ENCODE measurements at places on chromosomes 3 and 15.

DNA sequence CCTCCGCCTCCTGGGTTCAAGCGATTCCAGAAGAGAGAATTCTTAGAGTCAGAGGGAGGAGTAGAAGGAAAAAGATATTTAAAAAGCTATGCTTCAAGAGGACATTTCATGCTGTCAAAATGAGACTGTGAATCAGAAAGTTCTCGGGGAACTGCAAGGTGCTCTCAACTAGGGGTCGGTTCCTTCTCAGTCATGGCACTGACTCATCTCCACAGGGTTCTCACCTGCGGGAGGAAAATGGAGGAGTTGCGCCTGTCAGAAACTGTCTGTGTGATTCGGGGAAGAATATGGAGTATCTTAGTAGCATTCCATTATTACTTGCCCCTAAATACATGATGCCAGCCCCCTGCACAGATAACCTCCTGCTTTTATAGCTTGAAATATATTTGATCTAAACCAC lies 47.4 kb downstream of the APH1B start:
- DNase-seq, result no peak

DNA sequence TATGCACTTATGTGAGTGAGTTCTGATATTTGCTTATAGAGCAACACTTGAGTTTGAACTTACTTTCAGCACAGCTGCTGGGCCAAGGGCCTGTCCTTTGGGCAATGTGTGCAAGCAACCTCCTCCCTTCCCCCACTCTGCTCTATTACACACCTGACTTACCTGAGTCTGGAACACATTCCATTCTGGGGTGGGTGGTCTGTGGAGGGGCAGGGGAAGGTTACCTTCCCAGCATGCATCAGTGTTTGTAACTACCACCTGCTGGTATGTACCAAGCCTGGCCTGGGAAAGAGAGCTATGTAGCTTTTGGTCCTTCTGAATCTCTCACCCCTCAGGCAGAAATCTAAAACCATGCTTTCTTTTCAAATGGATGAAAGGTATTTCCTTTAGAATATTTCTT lies 103.0 kb downstream of the ISL2 start:
- DNase-seq, result no peak

- DNase-seq, result no peak
These were observed 73.1 kb downstream of the SATB1 start for GRCh38 chr3:18351823-18352744.

DNA sequence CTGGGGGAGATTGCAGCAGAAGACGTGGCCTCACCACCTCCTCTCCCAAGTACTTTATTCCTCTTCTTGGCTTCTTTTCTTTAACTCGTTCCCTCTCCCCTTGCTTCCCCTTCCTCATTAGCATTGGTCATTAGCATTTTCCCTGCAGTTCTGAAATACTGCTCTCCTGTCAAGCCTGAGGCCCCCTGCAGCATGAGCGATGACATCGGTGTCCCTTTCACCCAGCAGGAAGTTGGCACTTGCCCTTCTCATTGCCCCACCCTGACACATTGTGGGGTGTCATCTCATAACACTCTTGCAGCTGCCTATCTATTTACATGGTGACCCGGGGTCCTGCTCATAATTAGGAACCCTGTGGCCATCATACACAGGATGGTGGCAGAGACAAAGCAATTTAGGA lies 167.1 kb downstream of the ARRDC4 start:
- DNase-seq, result no peak

DNA sequence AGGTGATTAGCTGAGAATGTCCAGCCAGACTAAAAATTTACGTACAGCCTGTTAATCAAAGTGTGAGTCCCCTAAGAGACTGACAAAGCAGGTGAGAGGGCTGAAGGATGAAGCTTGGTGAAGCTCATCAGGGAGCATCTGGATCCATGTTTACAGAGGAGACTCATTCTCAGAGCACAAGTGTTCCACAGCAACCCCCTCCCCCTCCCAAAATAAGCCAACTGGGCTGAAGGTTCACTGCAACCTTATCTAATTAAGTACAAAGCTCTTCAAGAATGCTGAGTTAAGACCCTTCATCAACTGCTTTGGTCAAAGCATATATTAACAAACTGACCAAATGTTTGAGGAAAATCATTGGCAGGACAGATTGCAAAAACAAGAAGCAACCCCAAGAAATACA lies 262.6 kb upstream of the ZNF385D start:
- no peak for DNase-seq

DNA sequence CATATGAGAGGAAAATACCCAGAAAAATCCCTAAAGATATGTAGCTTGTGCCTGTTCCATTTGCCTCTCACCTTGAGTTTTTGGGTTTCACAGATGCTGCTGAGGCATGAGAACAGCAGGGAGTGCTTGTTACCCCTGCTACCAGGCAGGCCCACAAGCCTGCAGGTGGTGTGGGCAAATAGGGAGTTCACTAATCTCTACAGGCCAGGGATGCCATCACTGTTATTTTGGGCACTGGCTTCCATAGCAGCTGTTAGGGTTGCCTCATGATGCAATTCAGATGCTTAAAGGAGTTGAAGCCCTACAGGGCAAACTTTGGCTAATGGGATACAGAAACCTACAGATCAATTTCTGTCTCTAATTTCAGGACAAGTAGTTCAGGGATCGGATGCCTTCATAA lies 873.5 kb downstream of the OTOL1 start:
- DNase-seq, result no peak

GRCh38 chr15:39052323-39052705 lies 487.7 kb upstream of the RASGRP1 start:
- no peak for DNase-seq

GRCh38 chr3:129619726-129620162 lies 13.3 kb upstream of the PLXND1 start:
- DNase-seq, result no peak

GRCh38 chr15:28933710-28934445 lies 48.1 kb downstream of the APBA2 start:
- DNase-seq, result no peak

- no peak for DNase-seq
These were observed 195.8 kb downstream of the CDIN1 start for GRCh38 chr15:36775209-36775608.

DNA sequence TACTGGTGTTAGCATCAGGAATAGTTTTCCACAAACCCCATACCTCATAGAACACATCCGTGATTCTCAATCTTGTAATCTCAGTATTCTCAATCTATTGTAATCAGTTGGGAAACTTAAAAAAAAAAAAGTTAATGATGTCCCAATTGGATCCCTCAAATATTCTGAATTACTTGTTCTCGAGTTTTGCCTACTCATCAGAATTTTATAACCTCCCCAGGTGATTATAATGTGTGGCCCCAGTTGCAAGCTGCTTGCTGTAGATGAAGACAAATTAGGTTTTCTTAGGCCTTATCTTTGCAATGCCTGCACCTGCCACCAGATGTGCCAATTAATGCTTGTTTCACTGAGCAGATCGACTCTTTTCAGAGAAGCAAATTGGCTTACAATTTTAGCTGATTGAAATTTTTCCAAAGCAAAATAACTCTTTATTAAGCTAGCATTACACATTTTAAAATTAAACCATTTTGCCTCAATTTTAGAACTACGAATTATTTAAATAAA lies 19.0 kb upstream of the DIPK2A start:
- no peak for DNase-seq

GRCh38 chr3:48432411-48433371 lies 2.8 kb upstream of the PLXNB1 start:
- DNase-seq, result peak; percentile 33

- DNase-seq, result no peak
These were observed 142.7 kb downstream of the FNDC3B start for GRCh38 chr3:172181932-172182586.

GRCh38 chr3:81503026-81503425 lies 258.4 kb downstream of the GBE1 start:
- no peak for DNase-seq

DNA sequence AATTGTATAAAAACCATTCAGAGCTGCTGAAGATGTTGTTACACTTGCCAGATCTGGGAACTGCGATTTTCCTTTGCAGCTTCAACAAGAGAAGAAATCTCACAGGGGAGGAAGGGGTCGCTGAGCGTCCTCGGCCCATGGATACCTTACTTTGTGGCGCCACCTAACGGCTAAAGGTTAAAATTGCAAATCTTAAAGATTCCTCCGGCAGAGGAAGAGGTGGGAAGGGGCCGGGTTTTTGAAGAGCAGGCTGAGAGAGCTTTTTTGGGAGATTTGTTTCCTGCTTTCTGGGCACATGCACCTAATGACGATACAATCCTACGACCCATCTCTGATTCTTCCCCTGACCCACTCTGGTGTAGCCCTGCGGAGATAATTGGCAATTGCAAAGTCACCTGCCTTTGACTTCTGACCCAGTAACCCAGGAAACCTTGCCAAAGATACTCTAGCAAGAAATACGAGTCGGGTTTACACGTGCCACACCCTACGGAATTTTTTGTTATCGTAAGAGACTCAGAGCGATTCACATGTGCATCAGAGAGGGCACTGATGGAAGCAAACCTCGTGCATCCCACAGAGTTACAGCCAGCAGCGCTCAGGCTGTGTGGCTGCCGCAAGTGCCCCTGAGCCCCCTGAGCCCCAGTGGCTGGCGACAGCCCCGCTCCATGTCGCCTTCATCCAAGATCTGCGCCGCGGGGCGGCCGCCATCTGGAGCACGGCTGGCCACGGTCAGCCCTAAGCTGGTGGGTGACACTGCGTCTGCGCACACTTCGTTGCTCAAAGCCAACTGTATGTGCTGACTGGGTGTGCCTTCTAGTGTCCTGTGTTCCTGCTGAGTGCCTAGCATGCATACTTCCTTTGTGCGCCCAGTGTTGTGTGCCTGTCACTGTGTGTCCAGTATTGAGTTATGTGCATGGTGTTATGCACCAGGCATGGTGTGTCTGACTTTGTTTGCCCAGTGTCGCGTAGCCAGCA lies 55.2 kb upstream of the CHRNA7 start:
- DNase-seq, result peak; percentile 41

DNA sequence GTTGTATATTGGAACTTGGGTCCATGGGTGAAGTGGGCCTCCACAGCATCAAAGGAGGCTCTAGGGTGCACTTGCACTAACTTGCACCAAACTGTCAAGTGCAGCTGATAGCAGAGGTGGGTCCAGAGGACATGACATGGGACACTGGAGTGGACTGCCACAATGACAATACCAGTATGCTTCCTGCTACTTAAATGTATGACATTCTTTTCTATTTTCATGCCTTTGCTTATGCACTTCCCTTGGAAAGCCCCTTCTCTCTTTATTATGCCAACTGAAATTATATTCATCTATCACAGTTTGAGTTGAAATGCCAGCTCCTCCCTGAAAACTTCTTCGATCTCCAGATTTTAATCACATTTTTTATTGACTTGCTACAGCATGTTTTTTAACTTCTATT lies 101.8 kb downstream of the CFAP20DC start:
- no peak for DNase-seq

DNA sequence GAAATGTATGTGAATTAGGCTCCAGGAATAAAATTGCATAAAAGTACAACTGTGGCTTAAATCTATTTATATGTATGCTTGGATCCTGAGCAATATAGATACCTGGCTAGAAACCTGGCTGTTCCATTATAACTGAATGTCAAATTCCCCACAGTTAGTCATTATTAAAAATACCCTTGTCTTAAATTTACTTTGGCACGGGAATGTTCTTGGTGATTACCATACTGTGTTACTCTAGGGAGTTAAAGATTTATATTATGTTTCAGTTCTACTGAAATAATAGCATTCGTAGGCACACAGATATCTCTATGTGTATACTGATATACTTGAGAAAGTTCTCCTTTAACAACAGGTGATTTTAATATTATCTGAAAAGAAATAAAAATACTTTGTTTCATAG lies 394.1 kb downstream of the PTPRG start:
- DNase-seq, result no peak

GRCh38 chr3:97817965-97818364 lies 3.8 kb upstream of the CRYBG3 start:
- DNase-seq, result no peak

DNA sequence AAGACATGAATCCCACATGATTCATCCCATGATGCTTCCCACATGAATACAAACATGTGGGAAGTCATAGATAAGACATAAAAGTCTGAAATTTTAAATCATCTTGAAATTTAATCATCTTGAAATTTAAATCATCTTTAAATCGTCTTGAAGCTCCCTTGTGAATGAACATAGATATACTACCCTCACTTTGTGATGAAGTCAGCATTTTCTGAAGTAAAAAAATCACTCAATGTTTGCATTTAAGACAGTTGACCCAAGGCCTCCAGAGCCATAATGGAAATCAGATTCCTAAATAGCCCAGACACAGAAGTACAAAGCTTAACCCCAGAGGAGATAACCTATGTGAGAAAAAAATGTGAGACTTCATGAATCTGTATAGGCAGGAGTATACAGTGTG lies 279.4 kb downstream of the ZBBX start:
- no peak for DNase-seq

DNA sequence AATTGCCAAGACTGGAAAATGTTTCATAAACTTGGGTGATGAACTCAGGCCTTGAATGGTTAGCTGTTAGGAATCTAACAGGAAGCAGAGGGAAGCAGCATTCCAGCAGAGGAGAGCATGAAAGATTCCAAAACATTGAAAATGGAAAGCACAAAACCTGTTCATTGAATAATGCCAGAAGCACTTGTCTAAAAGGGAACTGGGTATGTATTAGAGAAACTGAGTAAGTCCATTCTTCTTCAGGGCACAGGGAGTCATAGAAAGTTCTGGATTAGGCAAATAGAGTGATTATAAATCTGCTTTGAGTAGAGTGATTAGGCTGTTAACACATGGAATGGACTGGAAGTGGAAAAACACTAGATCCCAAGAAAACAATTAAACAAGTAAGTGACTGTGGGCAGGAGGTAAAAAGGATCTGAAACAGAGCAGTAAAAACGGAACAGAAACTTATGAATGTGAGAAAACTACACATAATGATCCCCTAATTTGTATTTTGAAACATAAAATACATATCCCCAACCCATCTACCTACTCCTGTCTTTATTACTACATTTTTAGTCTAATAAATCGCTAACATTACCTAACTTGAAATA lies 343.4 kb downstream of the TBC1D5 start:
- no peak for DNase-seq

GRCh38 chr3:50268703-50269451 lies at the start of gene SEMA3B:
SEMA3B (plus strand) TSS chr3:50269147; CDS start chr3:50269241, 94 bp downstream.
- no peak for DNase-seq

GRCh38 chr15:68933001-68933400 lies 2.7 kb downstream of the SPESP1 start:
- DNase-seq, result no peak

- peak; percentile 73 for DNase-seq
These were observed 65.1 kb upstream of the HES1 start for GRCh38 chr3:194070634-194071409.

DNA sequence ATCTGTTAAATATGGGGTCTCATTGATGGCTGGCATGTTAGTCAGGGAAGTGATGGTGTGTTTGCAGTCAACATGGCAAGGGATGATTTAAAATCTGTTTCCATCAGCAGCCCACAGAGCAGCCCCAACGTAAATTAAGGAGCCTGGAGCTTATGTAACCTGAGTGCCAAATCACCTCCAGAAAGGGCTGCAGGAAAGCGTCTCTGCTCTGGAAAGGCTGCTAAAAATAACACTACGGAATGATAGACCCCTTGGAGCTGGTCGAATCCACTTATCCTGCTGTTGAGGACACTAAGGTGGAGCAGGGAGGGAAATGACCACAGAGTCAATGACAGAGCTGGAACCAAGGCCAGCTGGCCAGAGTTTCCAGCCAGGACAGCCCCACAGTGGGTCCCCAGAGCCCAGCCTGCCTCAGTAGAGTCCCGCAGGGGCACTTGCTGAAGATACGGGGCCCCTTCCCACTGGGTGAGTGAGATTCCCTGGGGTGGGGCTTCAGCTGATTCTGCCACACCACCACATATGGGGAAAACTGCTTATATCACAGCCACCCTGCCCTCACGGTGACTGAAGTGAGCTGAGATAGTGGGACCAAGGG lies 63.5 kb downstream of the EPHB1 start:
- no peak for DNase-seq

Measured in activated naive CD4-positive, alpha-beta T cell treated with anti-CD3 and anti-CD28 coated beads, Interleukin-2, amount 10 ng/mL, durations not matched to agents 7 days and 5 days (primary cell).